ENCODE measurements at places on chromosomes 5 and 9. TPM values are rescaled to one million over a fixed set of nuclear protein-coding genes. Genes with fewer than 3 reads are reported as not detected.

Gene HTR4
- total RNA-seq = not detected

Gene SUSD3
- 0.94 TPM for total RNA-seq

Gene NXNL2
- 0.77 TPM for total RNA-seq

Gene CAVIN4
- total RNA-seq = 1.6 TPM

Gene HAPLN1
- 0.77 TPM for total RNA-seq

Gene ATP10B
- total RNA-seq = not detected

Gene NR4A3
- total RNA-seq = 0.32 TPM

Gene MSX2
- 0.79 TPM for total RNA-seq

Gene SLC46A2
- not detected for total RNA-seq

Gene UNC5A
- total RNA-seq = not detected

Gene ZFP62
- total RNA-seq = 20.5 TPM

Gene PCDHGB5
- 33.0 TPM for total RNA-seq

Gene CDH12
- not detected for total RNA-seq

Gene SPZ1
- total RNA-seq = not detected

Gene GNG10
- total RNA-seq = 20.3 TPM

Gene GARIN3
- total RNA-seq = not detected

Gene PPIC
- 84.0 TPM for total RNA-seq

Gene HAVCR2
- total RNA-seq = 3.3 TPM

Gene OBP2B
- not detected for total RNA-seq

Gene NACC2
- 12.9 TPM for total RNA-seq

Gene NR5A1
- total RNA-seq = not detected

Gene LRRC19
- not detected for total RNA-seq

Gene PLCXD3
- total RNA-seq = under 0.01 TPM

Gene CENPH
- 2.1 TPM for total RNA-seq

Gene HNRNPH1
- 625 TPM for total RNA-seq

Gene FOXD1
- total RNA-seq = 3.3 TPM

Gene PGM5
- total RNA-seq = 49.6 TPM

Gene GABRA1
- not detected for total RNA-seq

Gene PCDHB12
- 0.16 TPM for total RNA-seq

Gene CTXN3
- not detected for total RNA-seq

Gene DDX4
- total RNA-seq = not detected

Gene ANGPTL2
- 55.8 TPM for total RNA-seq

Gene WWC1
- total RNA-seq = 0.17 TPM

Gene DMRT2
- not detected for total RNA-seq

Gene SPATA31D4
- not detected for total RNA-seq

Gene FGF18
- total RNA-seq = under 0.01 TPM

Gene PCDHB4
- not detected for total RNA-seq

Gene PCDHA9
- total RNA-seq = 0.16 TPM

Gene SPATA9
- total RNA-seq = 0.47 TPM

Gene ST8SIA4
- 0.09 TPM for total RNA-seq

Gene FAM151B
- total RNA-seq = 3.9 TPM
